CD4-positive, alpha-beta T cell treated with Interleukin-4 for 1 hour (primary cell): ENCODE measurements at places on chromosomes 1 and 21.

DNA sequence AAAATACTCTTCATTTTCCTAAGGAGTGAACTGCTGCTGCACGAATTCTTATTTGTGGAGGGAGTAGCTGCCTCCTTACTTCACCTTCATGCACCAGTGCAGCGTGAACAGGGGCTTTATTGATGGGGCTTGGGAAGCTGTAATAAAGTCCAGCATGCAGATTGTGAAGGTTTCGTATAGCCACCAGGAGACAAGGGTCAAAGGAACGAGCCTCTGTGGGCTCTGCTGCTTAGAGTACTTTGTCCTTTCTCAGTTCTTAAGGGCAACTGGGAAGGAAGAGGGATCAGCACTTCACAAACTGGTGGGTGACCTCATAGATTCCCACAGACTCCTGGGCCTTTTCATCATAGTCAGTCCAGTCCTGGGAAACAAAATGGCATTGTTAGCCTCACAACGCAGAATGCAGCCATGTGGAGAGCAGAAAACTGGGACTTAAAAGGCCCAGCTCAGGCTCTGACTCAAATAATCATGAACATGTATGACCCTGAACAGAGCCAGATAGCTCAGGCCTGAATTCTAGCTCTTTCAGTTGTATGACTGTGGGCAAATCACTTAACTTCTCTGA lies 6.0 kb downstream of the CZIB start:
- DNase-seq, result no peak

DNA sequence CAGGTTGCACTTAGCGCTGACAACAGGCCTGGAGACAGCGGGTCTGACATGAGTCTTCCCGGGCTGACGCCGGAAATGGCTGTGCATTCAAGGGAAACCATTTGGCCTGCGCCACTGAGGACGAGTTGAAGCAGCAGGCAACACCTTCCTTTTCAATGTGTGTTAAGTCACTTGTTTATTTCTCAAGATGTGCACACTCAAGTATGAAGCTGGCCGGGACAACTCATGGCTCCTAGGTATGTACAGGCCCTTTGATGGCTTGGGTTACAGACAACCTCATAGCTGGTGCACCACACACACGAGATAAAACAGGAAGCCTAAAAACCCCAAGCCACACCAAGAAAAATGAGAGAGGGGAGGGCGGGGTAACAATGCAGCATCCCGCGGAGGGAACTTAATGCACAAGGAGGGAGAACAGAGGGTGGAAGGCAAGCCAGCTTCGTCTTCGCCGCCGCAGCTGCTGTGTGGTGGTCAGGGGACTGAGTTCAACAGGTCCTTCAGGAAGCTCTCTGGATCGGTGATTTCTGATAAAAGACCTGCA lies 118.0 kb upstream of the IFFO2 start:
- DNase-seq, result peak; percentile 73

GRCh38 chr21:42473498-42474042 lies 22.5 kb downstream of the RSPH1 start:
- no peak for DNase-seq

GRCh38 chr1:156618853-156619581 lies at the start of gene HAPLN2:
Gene HAPLN2, plus strand, starts transcription at chr1:156619415. Its CDS starts 4,076 bp downstream, at chr1:156623491.
- DNase-seq, result peak; percentile 14

DNA sequence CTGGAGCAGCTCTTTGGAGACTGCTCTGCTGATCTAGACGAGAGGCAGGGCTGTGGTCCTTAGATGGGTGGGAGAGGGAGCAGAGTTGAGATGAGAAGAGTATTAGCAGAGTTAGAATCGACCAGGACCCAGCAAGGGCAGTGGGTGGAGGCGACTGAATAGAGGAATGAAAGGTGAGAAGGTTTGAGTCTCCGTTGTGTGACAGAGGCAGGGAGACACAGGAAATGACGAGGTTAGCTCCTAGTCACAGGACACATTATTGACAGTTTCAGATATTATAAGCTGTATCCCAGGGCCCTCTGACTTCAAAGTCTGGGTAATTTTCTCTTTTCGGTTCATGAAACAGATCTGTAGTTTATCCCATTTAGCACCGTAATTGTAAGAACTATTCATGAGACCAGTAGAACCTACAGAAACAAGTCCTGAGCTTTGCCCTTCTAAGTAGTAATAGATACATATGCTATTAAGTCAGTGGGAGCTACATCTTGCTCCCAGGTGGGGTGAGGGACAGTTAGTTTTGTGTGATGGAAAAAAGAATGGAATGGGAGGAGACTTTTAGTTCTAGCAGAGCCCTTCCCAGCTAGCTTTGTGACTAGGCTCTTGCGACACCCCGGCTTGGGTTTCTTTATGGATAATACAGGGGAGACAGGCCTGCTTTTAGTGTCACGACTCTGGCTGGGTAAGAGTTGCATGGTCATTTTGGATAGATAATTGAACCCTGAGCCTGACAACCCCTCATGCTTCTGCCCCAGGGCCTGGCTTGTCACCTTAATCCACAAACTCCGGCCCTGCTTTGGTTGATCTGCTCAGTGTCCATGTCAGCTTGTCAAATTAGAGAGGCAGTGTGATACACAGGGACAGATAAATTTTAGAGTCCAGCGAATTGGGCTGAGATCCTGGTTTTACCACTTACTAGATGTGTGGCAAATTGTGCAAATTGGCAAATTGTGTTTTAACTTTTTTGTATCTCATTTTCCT lies 70.2 kb downstream of the UCK2 start:
- no peak for DNase-seq

DNA sequence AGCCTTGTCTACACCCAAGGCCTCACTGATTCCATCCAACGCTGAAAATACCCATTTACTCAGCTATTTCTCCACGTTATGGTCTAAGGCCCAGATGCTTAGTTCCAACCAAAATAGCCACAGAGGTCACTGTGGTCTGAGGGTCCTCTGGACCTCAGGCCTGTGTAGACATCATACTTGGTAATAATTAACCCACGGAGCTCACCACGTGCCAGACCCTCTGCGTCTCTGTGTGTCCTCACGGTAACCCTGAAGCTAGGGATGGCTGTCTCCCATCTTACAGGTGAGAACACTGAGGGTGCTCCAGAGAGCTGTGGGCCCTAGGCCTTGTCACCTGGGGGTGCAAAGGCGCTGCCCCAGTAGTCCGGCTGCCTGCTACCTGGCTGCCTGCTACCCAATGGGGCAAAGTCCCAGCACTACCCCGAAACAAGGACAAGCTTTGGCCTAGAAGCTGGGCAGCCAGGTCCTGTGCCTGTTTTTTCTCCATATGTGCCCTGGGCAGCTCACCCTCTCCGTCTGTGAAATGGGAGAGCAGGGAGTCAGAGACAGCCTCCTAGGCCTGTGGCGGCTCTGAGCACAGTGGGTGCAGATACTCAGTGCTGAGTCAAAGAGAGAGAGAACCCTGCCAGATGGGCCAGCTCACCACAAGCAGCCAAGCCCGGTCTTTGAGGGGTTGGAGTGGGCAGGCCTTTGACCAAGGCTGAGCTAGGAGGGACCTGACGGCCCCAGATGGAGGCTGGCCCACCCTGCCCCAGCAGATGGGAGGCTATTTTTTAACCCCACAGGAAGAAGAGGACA lies 17.0 kb upstream of the RUNX3 start:
- DNase-seq, result no peak

DNA sequence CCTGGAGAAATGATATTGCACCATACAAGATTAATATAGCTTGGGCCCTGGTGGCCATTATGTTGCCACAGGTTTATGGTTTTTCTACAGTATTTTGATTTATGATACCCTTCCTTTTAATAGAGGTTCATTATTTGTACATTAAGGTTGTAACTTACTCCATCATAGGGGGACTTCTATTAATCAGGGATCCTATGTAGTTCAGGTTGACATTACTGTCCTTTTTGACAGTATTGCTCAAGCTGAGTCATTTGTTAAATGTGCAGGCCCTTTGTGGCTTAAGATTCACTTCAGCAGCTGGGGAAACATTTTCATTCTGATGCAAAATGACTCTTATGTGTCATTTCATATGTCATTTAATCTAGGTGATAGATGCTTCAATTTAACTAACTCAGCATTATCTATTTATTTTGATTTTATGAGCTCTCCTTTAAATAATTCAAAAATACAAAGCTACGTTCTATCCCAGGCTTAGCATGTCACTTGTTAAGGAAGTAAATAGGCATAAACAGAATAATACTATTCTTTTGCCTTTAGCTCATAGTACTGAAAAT lies 686.9 kb upstream of the NCAM2 start:
- no peak for DNase-seq

- DNase-seq, result no peak
These were observed 15.9 kb downstream of the ERRFI1 start for GRCh38 chr1:8010080-8010664.

DNA sequence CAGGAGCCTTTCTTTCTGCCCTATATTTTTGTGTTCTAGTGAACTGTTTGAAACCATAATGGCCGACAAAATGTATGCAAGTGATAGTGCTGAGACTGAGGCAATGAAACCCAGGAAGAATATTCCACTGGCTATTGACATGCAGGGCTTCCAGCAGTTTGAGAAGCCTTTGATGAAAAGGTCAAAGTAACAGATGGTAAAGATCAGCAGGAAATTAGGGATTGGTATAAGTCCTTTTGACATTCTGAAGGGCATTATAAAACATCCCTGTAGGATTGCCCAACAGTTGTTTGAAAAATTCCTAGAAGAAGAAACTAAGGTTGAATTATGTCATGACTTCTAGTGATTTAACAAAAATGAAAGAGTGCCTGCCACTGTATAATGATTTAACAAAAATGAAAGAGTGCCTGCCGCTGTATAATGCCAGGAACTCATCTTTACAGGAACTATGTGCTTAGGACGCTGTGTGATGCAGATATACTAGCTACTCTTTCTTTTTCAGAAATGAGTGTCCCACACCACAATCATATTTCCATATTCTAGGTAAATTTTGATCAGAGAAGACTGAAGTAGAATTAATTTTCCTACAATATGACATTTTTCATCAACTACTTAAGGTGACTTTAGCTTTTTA lies 283.9 kb upstream of the ST6GALNAC5 start:
- no peak for DNase-seq

- DNase-seq, result no peak
These were observed 39.7 kb downstream of the RIPK4 start for GRCh38 chr21:41726970-41727783.

DNA sequence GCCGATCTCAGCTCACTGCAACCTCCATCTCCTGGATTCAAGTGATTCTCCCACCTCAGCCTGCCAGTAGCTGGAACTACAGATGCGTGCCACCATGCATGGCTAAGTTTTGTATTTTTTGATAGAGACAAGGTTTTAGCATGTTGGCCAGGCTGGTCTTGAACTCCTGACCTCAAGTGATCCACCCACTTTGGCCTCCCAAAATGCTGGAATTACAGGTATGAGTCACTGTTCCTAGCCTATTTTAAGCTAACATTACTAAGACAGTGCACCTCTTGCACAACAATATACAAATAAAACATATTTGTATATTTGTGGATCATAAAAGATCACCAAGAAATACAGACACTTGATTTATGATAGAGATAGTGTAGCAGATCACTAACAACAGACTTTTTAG lies 139.1 kb downstream of the DUSP10 start:
- no peak for DNase-seq

- DNase-seq, result no peak
These were observed 119.0 kb downstream of the FGGY start for GRCh38 chr1:59415881-59416280.

DNA sequence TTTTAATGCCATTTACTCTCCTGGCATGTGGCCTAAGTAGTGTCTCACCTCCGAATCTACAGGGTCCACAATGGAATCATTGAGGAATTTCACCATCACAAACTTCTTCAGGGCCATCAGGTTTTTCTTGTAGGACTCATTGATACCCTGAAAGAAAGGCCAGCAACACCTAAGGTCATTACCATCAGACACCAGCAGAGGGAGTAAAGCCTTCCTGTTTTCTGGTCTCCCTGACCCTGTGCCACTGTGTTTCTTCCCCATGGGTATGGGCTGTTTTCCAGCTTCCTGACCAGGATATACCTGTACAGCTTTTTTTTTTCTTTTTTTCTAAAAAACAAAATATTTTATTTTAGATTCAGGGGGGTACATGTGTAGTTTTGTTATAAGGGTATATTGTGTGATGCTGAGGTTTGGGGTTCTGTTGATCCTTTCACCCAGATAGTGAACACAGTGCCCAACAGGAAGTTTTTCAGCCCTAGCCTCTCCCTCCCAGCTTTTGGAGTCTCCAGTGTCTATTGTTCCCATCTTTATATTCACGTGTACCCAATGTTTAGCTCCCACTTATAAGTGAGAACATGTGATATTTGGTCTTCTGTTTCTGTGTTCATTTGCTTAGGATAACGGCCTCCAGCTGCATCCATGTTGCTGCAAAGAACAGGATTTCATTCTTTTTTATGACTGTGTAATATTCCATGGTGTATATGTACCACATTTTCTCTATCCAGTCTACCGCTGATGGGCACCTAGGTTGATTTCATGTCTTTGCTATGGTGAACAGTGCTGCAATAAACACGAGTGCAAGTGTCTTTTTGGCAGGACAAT lies 18.3 kb downstream of the PPT1 start:
- peak; percentile 60 for DNase-seq

DNA sequence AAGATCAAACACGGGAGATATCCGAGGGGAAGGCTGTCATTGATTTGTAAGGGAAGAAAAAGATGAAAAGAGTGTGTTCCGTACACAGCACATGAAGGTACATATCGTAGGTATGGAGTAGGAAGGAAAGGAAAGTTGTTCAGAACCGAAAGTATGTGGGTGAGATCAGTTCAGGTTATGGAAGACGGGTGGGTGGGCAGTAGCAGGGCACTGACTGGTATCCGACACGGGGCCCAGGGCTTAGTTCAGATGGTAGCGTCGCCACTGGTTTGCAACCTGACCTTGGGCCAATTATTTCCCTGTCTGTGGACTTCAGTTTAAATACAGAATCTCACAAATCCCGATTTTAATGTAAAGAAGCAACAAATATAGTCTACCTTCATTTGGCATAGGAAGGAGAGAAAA lies 27.8 kb upstream of the A3GALT2 start:
- DNase-seq, result no peak

- DNase-seq, result no peak
These were observed 6.5 kb downstream of the ACTRT2 start for GRCh38 chr1:3027611-3028371.

DNA sequence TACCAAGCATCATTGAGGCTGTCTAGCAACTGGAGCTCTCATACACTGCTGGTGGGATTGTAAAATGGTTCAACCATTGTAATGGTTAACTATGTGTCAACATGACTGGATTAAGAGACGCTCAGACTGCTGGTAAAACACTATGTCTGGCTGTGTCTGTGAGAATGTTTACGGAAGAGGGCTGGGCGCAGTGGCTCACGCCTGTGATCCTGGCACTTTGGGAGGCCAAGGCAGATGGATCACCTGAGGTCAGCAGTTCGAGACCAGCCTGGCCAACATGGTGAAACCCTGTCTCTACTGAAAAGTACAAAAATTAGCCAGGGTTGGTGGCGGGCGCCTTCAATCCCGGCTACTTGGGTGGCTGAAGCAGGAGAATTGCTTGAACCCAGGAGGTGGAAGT lies 4.8 kb upstream of the FCRLA start:
- DNase-seq, result no peak

- DNase-seq, result no peak
These were observed 113.1 kb upstream of the RGS18 start for GRCh38 chr1:192045131-192045530.
